ENCODE measurements at places on chromosomes 5 and 9. TPM values are rescaled to one million over a fixed set of nuclear protein-coding genes. Genes with fewer than 3 reads are reported as not detected.

Gene CD14
- polyA plus RNA-seq: 5.3 TPM

Gene SH3PXD2B
- polyA plus RNA-seq: not detected

Gene LCN15
- polyA plus RNA-seq: not detected

Gene ZNF622
- 57.8 TPM for polyA plus RNA-seq

Gene SUSD3
- polyA plus RNA-seq: 5.2 TPM

Gene TPPP
- 0.19 TPM for polyA plus RNA-seq

Gene PLAC8L1
- not detected for polyA plus RNA-seq

Gene ANKRD18B
- not detected for polyA plus RNA-seq

Gene PLGRKT
- polyA plus RNA-seq: 45.4 TPM

Gene SLCO4C1
- polyA plus RNA-seq: 21.5 TPM

DNA sequence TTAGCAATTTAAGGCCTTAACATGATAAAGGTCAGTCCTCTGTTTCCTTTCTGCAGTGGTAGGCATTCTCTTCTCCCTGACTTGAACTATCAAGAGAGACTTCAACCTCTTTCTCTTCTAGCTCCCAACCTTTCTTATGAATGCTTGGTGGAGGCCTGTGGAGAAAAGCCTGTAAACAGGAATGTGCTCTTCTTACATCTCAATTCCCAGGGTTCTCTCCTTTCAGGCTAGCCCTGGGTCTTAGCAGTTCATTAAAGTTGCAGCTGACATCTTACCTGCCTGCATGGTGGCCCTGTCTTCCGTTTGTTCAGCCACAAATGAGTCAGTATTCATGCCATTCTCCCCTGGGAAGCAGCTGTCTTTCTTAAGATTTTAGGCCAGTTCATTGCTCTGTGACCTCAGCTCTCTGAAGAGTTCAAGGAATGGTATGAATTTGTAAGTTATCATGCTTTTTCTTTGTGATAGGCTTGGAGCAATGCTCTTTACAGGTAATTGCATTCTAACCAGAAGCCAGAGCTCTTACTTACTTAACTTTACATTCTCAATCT is 77.8 kb downstream of the ADCY2 start:
- H3K36me3 ChIP-seq: no peaks in the 10 kb centered on the region
- no peaks in the 10 kb centered on the region for H3K4me1 ChIP-seq
- H3K27ac ChIP-seq: no peak overlapping the region
- no peak overlapping the region for H3K4me3 ChIP-seq
- no peak for DNase-seq

DNA sequence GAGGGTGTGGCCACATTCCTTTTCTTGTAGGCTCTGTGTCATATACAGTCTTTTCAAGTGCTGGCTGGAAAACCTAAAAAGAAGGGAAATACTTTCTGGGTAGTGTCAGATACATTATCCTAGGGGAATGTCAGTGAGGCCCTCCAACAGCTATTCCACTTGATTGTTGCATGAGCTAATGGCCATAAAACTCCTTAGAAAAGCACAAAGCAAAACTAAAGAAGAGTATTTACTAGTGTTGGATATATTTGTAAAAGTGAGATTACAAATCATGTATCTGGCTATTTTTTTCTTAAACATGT is 829 bp downstream of the ANXA1 start:
- H3K27me3 ChIP-seq: peaks cover 10% of the 10 kb centered on the region
- H3K27ac ChIP-seq: peak overlapping the region; percentile 99
- peak overlapping the region; percentile 99 for H3K4me3 ChIP-seq
- H3K36me3 ChIP-seq: peaks cover 4% of the 10 kb centered on the region

- H3K4me3 ChIP-seq: no peak overlapping the region
- no peaks in the 10 kb centered on the region for H3K36me3 ChIP-seq
- no peak overlapping the region for H3K27ac ChIP-seq
- H3K27me3 ChIP-seq: peaks cover 1% of the 10 kb centered on the region
- no peak for DNase-seq
- no peaks in the 10 kb centered on the region for H3K4me1 ChIP-seq
These were observed 9.5 kb upstream of the QRFP start for GRCh38 chr9:130905902-130906734.

DNA sequence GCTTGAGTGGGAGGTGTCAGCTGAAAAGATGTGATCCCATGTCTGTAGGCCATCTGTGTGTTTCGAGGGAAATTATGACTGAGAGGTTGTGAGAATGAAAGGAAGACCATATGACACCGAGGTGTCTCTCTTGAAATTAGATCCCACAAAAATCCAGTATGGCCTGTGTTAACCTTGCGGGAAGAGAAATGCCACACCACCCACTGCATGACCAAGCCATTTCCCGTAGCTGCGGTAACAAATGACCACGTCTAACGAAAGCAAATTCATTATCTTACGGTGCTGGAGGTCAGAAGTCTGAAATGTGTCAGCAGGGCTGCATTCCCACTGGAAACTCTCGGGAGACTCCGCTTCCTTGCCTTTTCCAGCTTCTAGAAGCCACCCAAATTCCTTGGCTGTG is 11.6 kb downstream of the C9orf57 start:
- H3K36me3 ChIP-seq: no peaks in the 10 kb centered on the region
- DNase-seq: no peak
- no peaks in the 10 kb centered on the region for H3K4me1 ChIP-seq
- no peaks in the 10 kb centered on the region for H3K27me3 ChIP-seq

DNA sequence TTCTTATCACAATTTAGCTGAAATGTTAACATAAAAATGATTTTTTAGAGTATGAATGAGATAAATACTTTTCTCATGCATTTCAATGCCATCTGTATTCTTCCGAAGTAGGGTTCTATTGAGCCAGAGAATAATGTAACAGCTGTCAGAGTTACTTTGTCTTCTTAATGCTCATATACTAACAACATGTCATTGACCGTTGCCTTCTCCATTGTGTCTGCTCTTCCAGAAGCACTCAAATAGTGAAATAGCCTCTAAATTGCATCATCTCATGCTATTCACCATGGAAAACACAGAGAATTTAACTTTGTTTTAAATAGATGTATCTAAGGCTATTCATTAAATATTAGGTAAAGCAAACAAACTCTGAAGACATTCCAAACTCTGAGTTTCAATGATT is 1875.9 kb upstream of the CDH9 start:
- peaks cover 2% of the 10 kb centered on the region for H3K36me3 ChIP-seq
- no peaks in the 10 kb centered on the region for H3K4me1 ChIP-seq
- H3K27ac ChIP-seq: no peak overlapping the region
- no peaks in the 10 kb centered on the region for H3K27me3 ChIP-seq
- no peak overlapping the region for H3K4me3 ChIP-seq

GRCh38 chr5:153831973-153832372 is 206.7 kb downstream of the FAM114A2 start:
- no peak overlapping the region for H3K27ac ChIP-seq
- DNase-seq: no peak
- H3K27me3 ChIP-seq: peaks cover 1% of the 10 kb centered on the region
- H3K4me1 ChIP-seq: no peaks in the 10 kb centered on the region
- no peak overlapping the region for H3K4me3 ChIP-seq

DNA sequence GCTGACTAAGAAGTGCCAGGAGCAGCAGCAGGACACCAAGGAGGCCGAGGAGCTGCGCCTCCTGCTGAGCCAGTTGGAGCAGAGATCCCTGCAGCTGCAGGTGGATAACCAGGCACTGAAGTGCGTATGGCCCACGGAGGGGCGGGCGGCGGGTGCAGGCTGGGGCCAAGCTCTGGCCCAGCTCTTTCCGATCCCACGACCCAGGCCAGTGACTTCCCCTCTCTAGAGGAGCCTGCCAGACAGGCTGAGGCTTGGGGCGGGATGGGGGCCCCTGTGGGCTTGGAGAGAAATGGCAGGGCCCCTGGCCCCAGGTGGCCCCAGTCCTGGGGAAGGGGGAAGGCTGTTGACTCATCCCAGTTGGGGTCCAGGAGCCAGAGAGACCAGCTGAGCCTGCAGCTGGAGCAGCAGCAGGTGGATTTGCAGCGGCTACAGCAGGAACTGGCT is 3.6 kb downstream of the PTRH1 start:
- peaks cover 3% of the 10 kb centered on the region for H3K27me3 ChIP-seq
- DNase-seq: no peak
- H3K4me3 ChIP-seq: no peak overlapping the region
- peaks cover 32% of the 10 kb centered on the region for H3K4me1 ChIP-seq
- H3K36me3 ChIP-seq: peaks cover 3% of the 10 kb centered on the region
- H3K27ac ChIP-seq: no peak overlapping the region

- no peak for DNase-seq
- no peaks in the 10 kb centered on the region for H3K4me1 ChIP-seq
- H3K4me3 ChIP-seq: no peak overlapping the region
- H3K27me3 ChIP-seq: peaks cover 3% of the 10 kb centered on the region
These were observed 745.0 kb upstream of the ACO1 start for GRCh38 chr9:31639451-31639850.

GRCh38 chr5:164335837-164336236 is 830.4 kb downstream of the MAT2B start:
- no peaks in the 10 kb centered on the region for H3K36me3 ChIP-seq
- H3K27me3 ChIP-seq: no peaks in the 10 kb centered on the region
- no peak for DNase-seq
- H3K27ac ChIP-seq: no peak overlapping the region

DNA sequence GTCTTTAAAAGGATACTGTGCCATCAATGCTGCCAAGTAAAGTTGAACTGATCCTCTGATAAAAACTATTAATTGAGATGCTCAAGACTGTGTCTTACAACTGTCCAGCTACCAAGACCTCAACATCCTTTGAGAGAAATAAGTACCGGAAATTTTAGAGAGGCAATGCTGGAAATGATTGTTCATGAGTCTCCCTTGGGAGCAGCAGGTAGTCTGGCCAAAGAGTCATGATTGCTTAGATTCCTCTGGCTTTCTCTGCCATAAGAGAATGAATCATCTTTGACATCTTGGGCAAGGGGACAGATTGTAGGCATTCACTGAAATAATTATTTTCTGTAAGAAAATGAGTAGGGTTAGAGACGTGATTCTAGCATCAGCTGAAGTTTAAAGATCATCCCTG is 466.6 kb upstream of the DAB2 start:
- H3K4me3 ChIP-seq: no peak overlapping the region
- H3K27me3 ChIP-seq: peaks cover 2% of the 10 kb centered on the region
- no peak for DNase-seq
- no peak overlapping the region for H3K27ac ChIP-seq

DNA sequence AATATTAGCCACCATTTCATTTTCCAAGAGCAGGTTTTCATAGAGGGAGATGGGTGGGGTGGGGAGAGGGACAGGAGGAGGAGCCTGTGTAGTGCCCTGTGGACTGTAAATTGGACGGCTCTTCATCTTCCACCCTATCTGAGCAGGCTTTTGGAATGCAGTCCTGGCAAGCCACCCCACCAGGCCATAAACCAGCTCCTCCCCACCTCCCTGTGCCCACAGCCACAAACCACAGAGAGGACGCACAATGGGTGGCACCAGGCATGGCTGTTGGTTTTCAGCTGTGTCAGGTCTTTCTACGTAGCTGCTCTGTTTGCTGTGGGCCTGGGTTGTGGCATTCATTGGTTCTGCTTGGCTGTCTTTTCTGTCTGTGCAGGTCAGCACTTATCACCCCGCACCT is 58.0 kb downstream of the PLAC8L1 start:
- no peak for DNase-seq
- H3K27me3 ChIP-seq: peaks cover 3% of the 10 kb centered on the region
- H3K27ac ChIP-seq: no peak overlapping the region
- no peaks in the 10 kb centered on the region for H3K4me1 ChIP-seq
- H3K4me3 ChIP-seq: no peak overlapping the region

- H3K36me3 ChIP-seq: no peaks in the 10 kb centered on the region
- H3K27ac ChIP-seq: no peak overlapping the region
- H3K4me3 ChIP-seq: no peak overlapping the region
- peaks cover 13% of the 10 kb centered on the region for H3K27me3 ChIP-seq
- no peaks in the 10 kb centered on the region for H3K4me1 ChIP-seq
- no peak for DNase-seq
These were observed 41.1 kb upstream of the DAP start for GRCh38 chr5:10801931-10802666.

DNA sequence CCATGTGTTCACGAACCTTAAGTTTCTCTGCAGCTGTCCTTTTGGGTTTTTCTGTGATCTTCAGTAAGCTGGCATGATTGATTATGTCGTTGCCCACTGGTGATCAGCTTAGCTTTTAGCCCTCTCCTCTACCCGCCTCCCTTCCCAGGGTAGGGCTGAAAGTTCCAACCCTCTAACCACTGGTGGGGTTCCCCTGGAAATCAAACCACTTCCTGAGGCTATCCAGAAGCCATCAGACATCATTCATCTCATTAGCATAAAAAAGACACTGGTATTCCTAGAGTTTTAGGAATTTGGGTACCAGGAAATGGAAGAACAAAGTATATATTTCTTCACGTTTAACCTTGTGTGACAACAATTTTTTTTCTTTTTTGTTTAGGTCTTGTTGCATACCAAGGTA is 29.8 kb downstream of the SPIN1 start:
- no peak overlapping the region for H3K27ac ChIP-seq
- peaks cover 5% of the 10 kb centered on the region for H3K27me3 ChIP-seq
- peaks cover 55% of the 10 kb centered on the region for H3K36me3 ChIP-seq
- H3K4me1 ChIP-seq: peaks cover 46% of the 10 kb centered on the region
- DNase-seq: no peak

DNA sequence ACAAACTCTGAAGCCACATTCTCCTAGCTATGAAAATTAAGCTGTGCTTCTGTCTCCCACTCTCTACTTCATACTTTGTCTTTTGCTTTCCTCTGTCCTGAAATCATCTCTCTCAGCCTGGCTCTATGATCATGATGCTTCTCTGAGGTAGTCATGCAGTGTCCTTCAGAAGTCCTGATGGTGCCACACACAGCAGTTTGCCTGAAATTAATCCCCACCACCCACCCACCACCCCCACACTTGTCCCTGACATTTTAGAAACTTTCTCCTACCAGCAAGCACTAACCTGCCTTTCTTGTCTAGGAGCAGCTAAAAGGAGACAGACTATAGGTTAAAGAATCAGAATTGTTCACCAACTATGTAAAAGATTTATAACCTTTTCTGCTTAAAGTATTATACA is 282.2 kb upstream of the FAM174A start:
- peaks cover 1% of the 10 kb centered on the region for H3K27me3 ChIP-seq
- no peak overlapping the region for H3K27ac ChIP-seq
- H3K4me1 ChIP-seq: no peaks in the 10 kb centered on the region

DNA sequence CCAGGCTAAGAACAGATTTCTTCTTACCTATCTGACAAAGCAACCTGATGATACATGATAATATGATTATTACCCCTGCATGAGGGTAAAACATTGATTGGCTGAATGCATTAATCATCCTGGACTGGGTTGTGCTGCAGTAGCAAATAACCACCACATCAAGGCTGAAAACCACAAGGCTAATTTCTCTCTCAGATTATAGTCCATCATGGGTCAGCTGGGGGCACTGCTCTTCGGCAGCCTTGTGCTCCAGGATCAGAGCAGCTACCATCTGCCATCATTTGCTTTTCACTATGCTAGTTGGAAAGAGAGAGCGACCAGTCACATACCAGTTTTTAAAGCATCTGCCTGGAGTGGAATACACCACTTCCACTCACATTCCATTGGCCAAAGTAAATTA is 383.5 kb downstream of the RASEF start:
- H3K36me3 ChIP-seq: no peaks in the 10 kb centered on the region
- DNase-seq: no peak
- H3K27ac ChIP-seq: no peak overlapping the region
- H3K4me3 ChIP-seq: no peak overlapping the region
- no peaks in the 10 kb centered on the region for H3K27me3 ChIP-seq

- H3K4me1 ChIP-seq: no peaks in the 10 kb centered on the region
- no peak for DNase-seq
- no peaks in the 10 kb centered on the region for H3K36me3 ChIP-seq
- no peak overlapping the region for H3K4me3 ChIP-seq
- peaks cover 3% of the 10 kb centered on the region for H3K27me3 ChIP-seq
- no peak overlapping the region for H3K27ac ChIP-seq
These were observed 315.6 kb upstream of the DAB2 start for GRCh38 chr5:39740404-39740803.
